ENCODE measurements at places on chromosomes 5 and 9.

GRCh38 chr5:129616517-129616916 lies 131.4 kb upstream of the MINAR2 start:
- DNase-seq, result no peak

DNA sequence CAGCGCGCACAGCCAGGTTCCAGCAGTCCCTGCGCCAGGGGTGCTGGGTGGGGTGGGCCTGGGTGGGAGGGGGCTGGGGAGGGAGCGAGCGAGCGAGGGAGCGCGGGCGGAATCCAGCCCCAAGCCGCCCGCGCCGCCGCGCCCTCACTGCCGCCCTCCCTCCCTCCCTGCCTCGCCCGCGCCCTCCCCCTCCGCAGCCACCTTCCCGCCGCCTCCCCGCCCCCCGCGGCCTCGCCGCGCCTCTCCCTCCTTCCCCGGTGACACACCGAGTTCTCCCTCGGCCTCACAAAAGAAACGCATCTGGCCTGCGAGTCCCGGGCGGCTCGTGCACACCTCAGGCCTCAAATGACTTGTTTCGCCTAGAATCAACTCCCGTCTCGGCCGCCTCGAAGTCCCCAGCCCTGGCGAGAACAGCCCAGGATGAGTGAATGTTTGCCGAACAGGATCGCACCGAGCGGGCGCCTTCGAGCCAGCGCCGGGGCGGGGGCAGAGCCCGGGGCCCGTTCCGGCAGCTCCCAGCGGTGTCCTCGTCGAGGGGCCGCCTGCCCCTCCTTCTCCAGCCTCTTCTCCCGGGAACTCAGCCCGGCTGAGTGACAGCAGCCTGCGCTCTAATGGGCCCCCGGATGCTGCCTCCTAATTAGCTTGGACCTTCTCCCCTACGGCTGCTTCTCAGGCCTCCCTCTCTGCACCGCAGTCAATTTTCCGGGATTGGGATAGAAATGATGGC lies 371 bp upstream of the PITX1 start:
- no peak for DNase-seq

DNA sequence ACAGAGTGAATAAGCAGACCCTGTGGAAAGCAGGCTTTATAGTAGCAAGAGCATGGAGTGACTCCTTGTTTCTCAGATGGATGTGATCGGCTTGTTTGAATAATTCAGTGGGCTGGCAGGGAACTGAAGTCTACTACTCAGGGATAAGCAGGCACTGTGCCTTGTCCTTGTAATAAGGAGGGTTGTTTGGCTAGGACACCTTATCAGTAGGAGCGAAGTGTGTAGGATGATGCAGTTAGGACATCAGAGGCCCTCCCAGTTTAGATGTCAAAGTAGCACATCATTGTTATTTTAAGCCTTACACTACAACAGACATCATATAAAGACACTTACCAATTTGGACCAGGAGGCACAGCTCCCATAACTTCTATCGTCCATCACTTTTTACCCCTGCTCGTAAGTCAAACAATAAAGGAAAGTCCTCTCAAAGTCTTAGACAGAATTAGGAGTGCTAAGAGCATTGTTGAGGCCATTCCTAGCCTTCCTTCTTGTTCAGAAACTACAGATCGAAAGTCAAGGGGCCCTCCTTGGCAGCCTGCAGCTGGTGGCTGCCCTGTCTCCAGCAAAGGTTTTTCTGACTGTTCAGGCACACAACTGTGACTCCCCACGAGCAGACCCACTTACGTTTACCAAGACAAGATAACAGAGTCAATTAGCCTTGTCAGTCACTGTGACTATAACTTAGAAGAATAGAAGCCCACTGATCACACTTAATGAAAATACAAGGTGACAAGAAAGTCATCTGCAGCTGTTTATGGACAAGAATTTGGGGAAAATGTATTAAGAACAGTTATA lies 218.6 kb downstream of the SNX18 start:
- no peak for DNase-seq

DNA sequence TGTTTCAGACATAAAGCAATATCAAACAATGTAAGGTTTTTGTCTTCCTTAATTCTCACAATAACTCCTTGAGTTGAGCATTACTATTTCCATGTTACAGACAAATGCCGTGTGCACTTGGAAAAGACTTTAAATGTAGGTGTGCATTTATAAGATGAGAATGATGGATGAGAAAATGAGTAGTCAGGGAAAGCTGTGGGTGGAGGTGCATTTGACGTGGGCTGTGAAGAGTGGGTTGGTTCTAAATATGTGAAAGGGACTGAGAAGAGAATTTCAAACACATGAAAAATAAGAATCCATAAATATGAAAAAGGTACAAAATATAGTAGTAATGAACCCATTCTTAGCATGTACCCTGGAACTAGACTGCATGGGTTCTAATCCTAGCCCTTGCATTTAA lies 171.6 kb upstream of the PPP2R2B start:
- no peak for DNase-seq

Measured in activated CD8-positive, alpha-beta memory T cell treated with anti-CD3 and anti-CD28 coated beads for 1 hour (primary cell).